ENCODE measurements at places on chromosomes 16 and 17. TPM values are rescaled to one million over a fixed set of nuclear protein-coding genes. Genes with fewer than 3 reads are reported as not detected.
A peak's percentile ranks its signal among the peaks of the same experiment; 100 is the strongest.

DNA sequence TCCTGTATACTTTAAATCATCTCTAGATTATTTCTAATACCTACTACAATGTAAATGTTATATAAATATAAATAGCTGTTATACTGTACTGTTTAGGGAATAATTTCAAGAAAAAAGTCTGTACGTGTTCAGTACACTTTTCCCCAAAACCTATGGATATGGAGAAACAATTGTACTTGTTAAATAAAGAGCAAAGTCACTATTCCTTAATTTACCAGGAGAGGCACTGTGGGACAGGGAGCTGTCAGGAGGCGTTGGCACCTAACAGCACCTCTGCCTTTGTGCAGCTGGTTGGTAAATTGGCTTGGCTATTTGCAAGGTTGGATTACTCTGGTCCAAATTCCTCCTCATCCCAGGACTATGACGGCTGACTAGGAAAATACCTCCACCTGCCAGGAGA is 28.0 kb downstream of the CRHR1 start:
- no peak for DNase-seq

Gene HOXB2
- not detected for total RNA-seq

DNA sequence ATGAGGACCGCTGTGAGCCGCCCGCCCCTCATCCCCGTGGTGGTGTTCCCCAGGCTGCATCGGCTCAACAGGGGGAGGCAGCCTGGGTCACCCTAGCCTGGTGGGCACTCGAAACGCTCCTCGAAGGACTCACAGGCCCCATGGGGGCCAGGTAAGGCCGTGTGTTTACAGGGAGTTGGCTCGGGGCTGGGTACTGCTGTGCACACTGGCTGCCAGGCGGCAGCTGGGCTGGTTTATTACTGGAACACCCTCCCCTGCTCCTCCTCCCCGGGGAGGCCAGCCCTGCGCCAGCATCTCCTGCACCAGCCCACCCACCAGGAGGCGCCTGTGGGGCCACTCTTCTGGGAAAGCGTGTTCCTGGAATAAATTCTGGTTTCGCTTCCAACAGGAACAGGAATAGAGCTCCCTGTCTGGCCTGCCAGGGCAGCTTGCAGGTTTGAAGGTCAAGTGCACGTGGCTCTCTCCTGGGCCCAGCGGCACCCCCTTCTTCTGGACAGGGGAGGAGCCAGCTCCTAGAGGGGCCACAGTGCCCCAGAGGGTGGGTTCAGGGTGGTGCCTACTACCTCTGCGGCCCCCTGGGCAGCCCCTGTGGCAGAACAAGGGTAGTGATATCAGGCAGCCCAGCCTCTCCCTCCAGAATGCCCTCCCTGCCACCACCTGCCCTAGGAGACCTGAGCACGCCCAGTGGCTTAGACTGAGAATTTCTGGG is 11.3 kb downstream of the MCRIP1 start:
- DNase-seq, result peak; percentile 90

DNA sequence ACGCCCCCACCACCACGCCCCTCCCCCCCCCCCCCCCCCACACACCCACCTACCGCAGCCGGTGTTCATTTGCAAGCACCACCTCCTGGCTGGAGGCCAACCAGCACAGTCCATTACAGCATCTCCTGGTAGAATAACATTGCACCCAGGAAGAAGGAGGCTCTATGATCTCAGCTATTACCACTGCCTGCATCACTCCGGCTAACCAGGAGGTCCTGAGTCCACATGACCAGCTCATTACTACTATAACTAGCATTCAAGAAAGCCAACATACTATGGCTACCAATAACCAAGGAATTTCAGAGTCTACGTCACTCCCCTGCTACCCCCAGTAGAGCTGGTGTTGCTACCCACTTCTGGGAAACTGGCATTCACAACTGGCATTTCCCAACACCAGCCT is 81.1 kb upstream of the ALOX12 start:
- no peak for DNase-seq

DNA sequence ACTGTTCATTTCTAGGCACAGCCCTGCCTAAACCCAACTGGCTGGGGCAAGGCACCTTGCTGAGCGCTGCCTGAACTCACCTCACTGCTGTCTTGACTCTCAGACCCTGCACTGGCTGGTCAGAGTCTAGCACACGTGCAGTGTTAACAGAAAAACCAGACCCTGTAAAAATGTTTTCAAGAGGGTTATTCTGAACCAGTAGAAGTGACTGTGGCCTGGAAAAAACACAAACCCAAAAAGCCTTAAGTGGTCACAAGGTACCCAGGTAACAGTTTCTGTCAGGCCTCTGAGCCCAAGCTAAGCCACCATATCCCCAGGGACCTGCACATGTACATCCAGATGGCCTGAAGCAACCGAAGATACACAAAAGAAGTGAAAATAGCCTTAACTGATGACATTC is 6.1 kb upstream of the EIF4A3 start:
- DNase-seq, result no peak

DNA sequence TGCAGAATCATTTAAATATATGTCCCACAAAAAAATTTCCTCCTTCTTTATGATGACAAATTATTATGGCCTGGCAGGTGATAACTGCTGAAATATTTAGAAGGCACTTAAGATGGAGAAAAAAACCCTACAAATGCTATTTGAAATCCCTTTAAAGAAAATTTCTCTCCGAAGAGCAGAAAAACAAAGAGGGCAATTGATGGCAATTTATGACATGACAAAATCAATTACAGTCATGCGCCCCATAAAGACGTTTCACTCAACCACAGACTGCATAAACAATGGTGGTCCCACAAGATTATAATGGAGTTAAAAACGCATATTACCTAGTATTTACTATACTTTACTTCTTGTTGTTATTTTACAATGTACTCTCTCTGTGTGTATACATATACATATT is 25.2 kb upstream of the KIF2B start:
- no peak for DNase-seq

Gene MMP25
- total RNA-seq, result 5.8 TPM

GRCh38 chr17:79577485-79578187 is 33.2 kb downstream of the RBFOX3 start:
- DNase-seq, result no peak

Gene ARMC5
- 12.1 TPM for total RNA-seq

- DNase-seq, result peak; percentile 93
These were observed 2.9 kb downstream of the SMPD3 start for GRCh38 chr16:68445458-68445857.

- DNase-seq, result peak; percentile 85
These were observed 17.3 kb downstream of the GRB7 start for GRCh38 chr17:39754958-39755553.

DNA sequence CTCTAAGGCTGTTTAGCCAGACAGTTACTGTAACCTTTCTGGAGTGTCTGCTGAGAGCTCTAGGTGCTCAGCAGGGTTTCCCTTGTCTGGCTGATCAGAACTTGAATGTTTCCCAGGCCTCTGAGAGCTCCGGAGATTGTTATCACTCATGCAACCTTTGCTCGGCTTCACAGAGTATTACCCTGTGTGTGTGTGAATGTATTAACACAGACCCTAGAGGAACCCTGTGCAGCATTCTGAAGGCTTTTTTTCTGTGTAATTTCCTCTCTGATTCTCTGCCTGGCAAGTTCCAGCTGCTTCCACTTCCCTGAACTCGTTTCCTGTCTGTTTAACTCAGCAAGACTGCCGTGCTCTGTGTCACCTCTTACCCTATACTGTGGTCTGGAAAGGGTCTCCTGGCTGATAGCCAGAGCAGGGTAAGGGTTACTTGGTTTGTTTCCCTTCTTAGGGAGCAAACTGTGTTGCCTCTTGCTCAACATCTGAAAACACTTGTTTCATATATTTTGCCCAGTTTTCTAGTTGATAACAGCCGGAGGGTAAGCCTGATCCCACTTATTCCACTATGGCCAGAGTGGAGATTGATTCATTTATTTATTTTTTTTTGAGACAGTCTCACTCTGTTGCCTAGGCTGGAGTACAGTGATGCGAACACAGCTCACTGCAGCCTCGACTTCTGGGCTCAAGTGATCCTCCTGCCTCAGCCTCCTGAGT is 21.7 kb downstream of the PRMT7 start:
- DNase-seq, result no peak

- peak; percentile 89 for DNase-seq
These were observed 162.8 kb upstream of the ANKFN1 start for GRCh38 chr17:55990332-55991006.

Gene QRICH2
- 3.8 TPM for total RNA-seq

Gene FBXL20
- total RNA-seq, result 17.7 TPM

DNA sequence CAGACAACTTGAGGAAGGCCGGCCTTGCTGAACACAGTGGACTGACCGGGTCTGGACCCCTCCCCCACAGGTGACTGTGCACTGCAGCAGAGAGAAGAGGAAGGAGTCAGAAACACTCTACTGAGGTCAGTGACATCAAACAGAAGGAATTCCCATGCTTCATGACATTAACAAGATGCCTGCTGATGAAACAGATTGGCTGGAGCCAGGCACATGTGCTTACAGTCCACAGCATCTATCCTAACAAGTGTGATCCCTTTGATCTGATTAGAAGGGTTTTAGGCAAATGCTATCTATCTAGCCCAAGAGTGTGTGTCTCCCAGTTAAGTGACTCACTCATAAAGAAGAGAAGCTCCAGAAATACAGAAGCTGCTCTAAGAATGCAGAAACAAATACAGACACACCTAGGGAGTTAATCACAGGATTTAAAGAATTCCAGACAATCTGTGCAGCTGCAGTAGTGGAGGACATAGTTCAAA is 90.2 kb downstream of the SYCE1L start:
- no peak for DNase-seq

Gene CD19
- total RNA-seq, result 0.35 TPM

Gene WSCD1
- 6.5 TPM for total RNA-seq

DNA sequence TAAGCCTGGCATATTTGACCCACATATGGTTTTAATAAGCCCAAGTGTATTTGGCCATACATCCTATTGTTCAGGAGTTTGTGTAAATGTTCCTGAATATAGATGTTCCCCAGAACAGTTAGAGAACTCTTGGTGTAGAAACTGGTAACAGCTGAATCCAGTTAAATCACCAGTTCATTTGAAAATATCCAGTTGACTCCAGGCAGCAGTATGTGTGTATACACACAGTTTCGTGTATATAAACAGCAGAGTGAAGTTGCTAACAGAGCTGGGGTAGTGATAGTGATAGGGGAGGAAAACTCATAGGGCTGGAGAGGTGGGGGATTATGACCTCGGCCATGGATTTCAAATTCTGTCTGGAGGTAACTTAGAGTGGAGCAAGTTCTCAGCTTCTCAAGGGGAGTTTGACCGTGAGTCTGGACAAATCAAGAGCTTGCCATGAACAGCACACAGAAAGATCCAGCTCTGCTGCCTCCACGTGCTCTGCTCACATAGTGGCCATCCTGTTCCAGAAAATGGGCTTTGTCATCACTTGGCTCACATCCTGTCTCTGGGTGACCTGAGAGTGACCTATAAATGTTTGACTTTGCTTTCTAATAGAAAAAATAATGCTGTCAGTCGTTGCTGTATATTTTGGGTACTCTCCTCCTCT is 30.6 kb upstream of the MMD start:
- no peak for DNase-seq

- no peak for DNase-seq
These were observed 84.9 kb upstream of the ASIC2 start for GRCh38 chr17:33377837-33378595.

GRCh38 chr16:84648595-84649510 is 542 bp downstream of the KLHL36 start:
- peak; percentile 78 for DNase-seq

DNA sequence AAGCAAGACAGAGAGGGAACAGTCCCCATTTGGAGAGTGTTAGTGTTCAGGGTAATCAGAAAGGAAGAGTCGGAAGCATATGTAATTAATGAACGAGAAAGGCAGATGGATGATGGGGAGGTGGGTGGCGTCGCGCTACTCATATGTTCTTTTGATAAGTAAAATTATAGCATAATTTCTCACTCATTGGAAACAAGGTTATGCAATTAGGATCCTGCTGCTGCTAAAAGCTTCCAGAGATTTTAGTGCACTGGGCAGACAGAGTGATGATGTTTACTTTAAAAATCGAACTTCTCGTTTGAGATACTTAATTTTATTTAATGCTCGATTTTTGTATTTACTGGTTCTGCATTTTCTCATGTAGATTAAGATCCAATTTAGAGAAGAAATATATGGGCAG is 96.2 kb downstream of the PRKCA start:
- no peak for DNase-seq

- DNase-seq, result peak; percentile 89
These were observed 32.0 kb downstream of the LRRC75A start for GRCh38 chr17:16459855-16460550.

Gene EPX
- not detected for total RNA-seq

GRCh38 chr16:78485188-78485916 is 385.9 kb downstream of the WWOX start:
- no peak for DNase-seq

Data from endodermal cell (in vitro differentiated cells).